ENCODE measurements at places on chromosomes 11 and 22.

DNA sequence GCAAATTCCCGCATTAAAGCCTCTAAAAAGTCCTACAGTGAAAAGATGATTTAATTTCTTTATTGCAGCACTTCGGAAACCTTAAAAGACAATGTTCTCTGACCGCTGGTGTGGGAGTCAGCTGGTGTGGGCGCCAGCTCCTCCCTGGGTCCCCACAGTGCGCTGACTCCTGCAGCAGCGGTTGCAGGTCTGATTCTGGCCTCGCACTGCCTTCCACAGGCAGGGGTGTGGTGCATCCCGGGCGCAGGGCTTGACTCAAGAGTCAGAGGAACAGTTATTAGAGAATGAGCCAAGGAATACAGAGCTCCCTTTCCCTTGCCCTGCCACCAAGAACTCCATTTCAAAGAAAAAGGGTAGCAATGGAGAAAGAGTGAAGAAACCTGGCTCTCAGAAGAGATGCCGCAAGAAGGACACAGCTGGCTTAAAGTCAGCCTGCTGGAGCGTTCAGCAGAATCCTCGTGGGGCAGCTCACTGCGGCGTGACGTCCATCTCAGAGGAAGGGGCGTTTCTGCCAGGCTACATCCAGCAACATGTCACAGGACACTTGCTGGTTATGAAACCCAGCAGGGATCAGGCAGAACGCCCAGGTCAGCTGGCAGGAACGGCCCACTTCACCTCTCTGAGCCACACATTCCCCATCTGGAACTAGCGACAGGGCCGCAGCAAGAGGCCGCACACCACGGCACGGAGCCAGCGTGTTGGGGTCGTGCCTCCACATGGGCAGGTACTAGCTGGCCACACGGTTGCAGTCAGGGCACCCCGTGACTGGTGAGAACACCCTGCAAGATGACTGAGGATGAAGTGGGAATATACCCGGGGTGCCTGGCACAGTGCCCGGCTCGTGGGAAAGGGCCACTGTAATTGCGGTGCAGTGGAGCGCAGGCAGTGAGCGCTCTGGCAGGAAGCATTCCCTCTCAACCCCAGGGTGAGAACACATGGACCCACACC lies 18.1 kb upstream of the EFCAB6 start:
- no peak for DNase-seq

- no peak for DNase-seq
These were observed 13.9 kb upstream of the OR8K1 start for GRCh38 chr11:56331861-56332491.

- no peak for DNase-seq
These were observed 160.5 kb upstream of the TTC12 start for GRCh38 chr11:113153847-113154246.

GRCh38 chr11:119807402-119807801 lies 78.4 kb upstream of the NECTIN1 start:
- no peak for DNase-seq

DNA sequence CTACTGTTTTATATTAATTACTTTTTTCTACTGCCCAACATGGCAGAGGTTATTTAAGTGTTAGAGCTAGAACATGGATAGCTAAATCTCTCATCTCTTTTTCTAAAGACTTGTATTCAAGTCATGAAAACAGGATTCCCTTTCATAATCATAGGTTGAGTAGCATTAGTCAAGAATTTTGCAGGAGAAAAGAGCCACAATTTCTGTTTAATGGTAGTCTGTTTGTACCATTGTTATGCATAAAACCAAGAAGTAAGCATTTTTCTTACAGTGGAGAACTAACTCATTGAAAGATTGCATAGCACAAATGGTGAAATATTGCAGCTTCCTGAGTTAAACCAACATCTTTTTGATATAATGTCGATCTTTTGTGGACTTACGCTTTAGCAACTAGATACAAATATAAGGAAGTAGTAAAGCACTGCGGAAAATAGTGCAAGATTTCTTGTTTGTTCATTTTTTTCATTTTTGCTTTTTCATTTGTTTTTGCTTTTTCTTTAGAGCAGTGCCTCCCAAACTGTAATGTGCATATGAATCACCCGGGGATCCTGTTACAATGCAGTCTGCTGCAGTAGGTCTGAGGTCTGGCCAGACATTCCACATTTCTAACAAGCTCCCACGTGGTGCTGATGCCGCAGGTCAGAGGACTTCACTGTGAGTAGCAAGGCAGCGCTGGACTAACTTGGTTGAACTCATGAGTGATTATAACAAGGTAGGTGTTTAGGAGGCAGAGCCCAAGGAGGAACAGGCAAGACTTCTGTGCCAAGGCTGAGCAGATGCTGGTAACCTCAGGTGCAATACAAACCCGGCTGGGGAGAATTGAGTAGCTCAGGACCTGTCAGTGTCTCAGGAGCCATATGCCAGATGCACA lies 4.6 kb downstream of the ETS1 start:
- DNase-seq: no peak

DNA sequence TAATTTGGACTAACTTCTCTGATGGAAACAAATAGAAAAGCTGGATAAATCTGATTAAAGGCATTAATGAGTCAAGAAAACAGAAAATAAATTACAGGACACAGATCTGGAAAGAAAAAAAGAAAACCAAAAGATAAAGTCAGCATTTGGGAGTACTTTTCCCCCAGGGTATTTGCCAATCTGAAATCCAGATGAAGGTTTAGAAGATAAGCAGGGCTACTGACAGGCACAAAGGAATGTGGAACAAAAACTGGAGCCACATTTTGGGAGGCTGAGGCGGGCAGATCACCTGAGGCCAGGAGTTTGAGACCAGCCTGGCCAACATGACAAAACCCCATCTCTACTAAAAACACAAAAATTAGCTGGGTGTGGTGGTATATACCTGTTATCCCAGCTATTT lies 57.2 kb downstream of the SBF2 start:
- no peak for DNase-seq

- no peak for DNase-seq
These were observed 42.4 kb downstream of the CACNA1I start for GRCh38 chr22:39612811-39613548.

DNA sequence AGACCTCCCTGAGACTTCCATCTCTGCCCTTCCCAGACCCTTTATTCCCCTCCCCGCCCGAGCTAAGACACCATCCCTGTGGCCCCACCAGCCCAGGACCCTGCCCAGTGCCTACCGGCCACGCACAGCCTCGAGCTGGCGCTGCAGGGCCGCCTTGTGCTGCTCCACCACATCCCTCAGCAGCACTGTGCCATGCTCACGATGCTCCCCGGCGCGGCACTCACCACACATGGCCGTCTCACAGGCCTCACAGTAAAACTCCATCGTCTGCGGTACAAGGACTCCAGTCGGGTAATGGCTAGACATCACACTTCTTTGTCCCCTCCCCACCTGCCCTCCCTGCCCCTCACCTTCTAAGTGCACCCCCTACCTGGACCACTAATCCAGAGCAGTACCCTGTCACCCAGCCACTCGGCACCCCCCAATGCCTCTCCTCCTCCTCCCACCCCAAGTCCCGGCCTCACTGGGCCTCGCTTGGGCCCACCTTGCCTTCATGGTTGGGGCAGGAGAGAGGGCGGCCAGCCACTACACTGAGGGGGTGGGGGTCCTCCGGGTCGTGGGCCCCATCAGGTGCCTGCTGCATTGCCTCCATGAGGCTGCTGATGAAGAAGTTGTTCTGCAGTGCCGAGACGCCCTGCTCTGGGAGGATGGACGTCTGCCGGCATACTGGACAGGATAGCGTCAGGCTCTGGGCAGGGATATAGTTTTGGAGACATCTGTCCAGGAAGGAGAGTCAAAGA lies 16.0 kb downstream of the TRIM3 start:
- DNase-seq: no peak

DNA sequence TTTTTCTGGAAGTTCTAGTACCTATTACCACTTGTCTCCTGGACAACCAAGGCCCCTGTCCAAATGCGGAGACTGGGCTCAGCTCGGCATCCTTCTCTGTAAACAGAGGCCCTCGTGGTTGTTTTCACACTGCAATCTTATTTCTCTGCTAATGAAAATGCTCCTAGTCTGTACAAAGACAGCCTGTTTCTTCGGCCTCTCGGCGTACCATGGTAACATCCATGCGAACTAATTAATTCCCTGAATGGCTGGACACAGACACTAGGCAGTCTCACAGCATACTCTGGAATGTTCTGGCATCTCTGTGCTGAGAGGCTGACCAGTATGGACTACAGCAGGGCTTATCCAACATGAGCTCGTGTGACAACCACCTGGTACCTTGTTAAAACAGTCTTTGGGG lies 5.7 kb downstream of the POLR3H start:
- DNase-seq: no peak

DNA sequence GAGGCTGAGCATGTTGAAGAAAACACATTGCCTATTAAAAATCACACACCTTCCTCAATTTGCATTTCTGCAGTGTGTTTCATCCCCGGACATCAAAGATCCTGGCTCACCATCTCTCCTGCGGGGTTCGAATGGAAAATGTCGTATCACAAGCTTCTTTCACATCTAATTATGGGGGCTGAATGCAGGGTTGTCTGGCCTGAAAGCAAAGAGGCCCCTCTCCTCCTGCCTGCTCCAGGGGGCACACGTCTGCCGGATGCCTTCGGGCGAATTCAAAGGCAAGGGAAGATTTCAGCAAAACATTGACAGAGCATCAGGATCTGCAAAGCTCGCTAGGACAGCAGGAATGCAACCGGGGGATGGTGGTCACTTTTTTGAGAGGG lies 1447.7 kb downstream of the TBC1D22A start:
- no peak for DNase-seq

GRCh38 chr11:96341211-96342013 lies 1.6 kb downstream of the MAML2 start:
- peak; percentile 39 for DNase-seq
